ENCODE measurements at places on chromosomes 12 and 14. TPM values are rescaled to one million over a fixed set of nuclear protein-coding genes. Genes with fewer than 3 reads are reported as not detected.

CPNE6 gene
- not detected for total RNA-seq

C14orf39 gene
- total RNA-seq = 0.36 TPM

IL31 gene
- not detected for total RNA-seq

P2RX2 gene
- not detected for total RNA-seq

TEAD4 gene
- total RNA-seq = 2.9 TPM

Measured in sigmoid colon (tissue), 7 donors.